Ureter (tissue), 1 donor: ENCODE measurements at places on chromosomes 6 and 20. TPM values are rescaled to one million over a fixed set of nuclear protein-coding genes. Genes with fewer than 3 reads are reported as not detected.

- DNase-seq: no peak
Measured at GRCh38 chr20:48196486-48196885, 411.2 kb upstream of the SULF2 start.

GRCh38 chr6:134082191-134082590 is 29.8 kb upstream of the SLC2A12 start:
- DNase-seq: no peak

- DNase-seq: no peak
Measured at GRCh38 chr6:98036344-98036923, 753.4 kb upstream of the MMS22L start.

SSR1 gene
- 116 TPM for total RNA-seq

LY6G6D gene
- not detected for total RNA-seq

WFDC2 gene
- 244 TPM for total RNA-seq
